WTC11 (cell line): ENCODE measurements at places on chromosomes 1 and 21. TPM values are rescaled to one million over a fixed set of nuclear protein-coding genes. Genes with fewer than 3 reads are reported as not detected.

DNA sequence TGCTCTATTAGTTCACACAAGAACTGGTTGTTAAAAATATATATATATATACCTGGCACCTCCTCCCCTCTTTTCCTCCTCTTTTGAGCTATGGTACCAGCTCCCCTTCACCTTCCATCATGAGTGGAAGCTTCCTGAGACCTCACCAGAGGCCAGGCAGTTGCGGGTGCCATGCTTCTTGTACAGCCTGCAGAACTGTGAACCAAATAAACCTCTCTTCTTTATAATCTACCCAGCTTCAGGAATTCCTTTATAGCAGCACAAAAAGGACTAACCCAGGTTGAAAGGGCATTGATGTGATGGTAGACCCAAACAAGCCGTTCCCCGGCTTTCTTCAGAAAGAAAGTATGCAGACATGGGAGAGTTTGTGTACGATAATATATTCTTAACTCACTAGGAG is 14.9 kb downstream of the RSPH1 start:
- no peak overlapping the region for H3K27ac ChIP-seq
- H3K27me3 ChIP-seq, result 0 out of 2 replicates have a peak, but pooled peaks cover 4% of the 10 kb centered on the region
- DNase-seq, result no peak
- H3K4me3 ChIP-seq, result no peak overlapping the region
- H3K4me1 ChIP-seq, result no peaks in the 10 kb centered on the region

The AK5 gene
- 2.7 to 4.6 TPM (median 3.0 TPM) in 3 replicates for total RNA-seq

The KPNA6 gene
- total RNA-seq, result 91.2 to 104 TPM (median 94.0 TPM) in 3 replicates

The OR2L8 gene
- not detected in 3 replicates for total RNA-seq
